ENCODE measurements at places on chromosomes 3 and 15.

DNA sequence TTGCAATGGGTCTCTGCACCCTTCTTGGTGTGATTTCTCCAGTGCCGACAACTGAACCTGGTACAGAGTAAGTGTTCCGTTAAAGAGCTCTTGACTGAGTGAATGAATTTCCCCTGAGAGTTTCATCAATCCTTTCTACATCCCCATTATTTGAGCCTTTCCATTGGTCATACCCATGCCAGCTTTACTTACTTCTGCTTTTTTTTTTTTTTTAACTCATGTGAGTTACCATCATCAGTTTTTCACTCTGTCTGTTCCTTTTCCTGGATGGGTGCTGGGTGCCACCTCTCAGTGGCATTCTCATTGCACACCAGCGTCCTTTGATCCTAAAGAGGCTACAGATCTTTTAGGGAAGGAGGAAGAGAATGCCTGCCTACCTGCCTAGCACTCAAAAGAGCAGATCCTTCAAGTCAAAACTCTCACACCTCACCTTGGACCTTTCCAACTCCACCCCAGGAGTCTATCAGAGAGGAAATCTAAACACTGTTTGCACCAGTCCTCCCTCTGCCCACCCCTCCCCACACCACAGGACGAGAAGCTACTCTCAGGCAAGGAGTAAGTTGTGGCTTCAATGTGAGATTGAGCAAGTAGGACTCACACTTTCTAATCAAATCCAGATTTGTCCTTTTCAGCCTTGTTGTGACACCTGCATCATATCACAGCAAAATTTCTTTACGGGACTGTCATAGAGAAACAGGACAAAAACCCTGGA is 13.1 kb upstream of the USP3 start:
- peak; percentile 71 for DNase-seq

DNA sequence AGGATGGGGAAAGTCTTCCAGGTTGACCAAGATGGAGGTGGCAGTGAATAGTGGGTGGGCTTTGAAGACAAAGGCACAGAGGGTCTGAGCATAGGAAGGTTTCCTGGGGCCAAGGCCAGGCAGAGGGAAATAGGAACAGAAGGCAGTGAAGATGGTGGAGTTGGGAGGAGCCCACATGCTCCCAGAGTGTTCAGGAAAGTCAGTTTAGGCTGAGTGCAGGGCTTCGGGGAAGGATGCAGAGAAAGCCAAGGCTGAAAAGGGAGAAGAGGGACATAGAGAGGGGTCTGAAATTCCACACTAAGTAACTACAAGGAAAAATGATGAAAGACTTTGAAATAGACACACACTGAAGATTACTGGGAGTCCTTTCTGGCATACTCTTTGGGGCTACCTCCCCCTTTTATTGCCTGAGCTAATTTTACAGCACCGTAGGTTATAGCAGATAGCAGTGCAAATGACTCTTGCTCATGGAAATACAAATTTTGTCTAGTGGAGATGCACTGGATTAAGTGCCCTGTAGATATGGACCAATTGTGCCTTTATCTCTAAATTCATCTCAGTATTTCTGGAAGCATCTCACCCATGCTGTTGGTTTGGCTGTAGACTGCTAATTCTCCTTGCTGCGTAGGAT is 3.8 kb downstream of the CX3CR1 start:
- DNase-seq = no peak

DNA sequence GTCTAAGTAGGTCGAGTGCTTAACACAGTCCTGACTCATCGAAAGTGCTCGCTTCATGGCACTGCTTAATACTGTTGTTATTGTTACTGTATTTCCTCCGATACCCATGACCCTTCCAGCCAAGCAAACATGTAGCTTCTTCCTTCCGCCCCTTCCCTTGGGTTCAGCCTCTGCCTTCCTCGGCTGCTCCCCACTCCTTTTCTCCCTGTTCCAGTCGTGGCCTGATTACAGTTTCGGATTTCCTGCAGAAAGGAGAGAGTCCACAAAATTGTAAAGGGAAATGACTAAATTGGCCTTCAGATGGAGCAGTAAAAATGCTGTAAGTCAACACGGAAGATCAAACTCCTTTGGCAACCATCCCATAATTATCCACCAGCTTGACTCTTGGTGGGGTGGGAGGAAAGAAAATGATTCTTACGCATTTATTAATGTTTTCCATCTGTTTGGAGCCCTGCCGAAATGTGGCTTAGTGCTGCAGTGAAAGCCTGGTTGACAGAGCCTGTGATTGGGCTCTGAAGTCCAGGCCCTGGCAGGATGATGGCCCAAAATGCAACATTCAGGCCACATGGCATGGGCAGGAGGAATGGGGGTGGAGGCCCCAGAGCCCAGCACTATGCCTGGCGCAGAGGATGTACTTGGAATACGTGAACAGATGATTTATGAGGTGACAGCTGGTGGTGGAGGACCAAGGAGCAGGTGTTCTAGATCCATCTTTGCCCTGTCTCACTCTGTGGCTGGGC is 37.6 kb downstream of the FAM3D start:
- DNase-seq = no peak

GRCh38 chr3:24086206-24086605 is 141.1 kb downstream of the NR1D2 start:
- DNase-seq = no peak

- DNase-seq = no peak
Observed at GRCh38 chr15:61175024-61175423, 54.1 kb downstream of the RORA start.

Data from Kasumi-1 (cell line).